WTC11 (cell line): ENCODE measurements at places on chromosomes 16 and 17.

DNA sequence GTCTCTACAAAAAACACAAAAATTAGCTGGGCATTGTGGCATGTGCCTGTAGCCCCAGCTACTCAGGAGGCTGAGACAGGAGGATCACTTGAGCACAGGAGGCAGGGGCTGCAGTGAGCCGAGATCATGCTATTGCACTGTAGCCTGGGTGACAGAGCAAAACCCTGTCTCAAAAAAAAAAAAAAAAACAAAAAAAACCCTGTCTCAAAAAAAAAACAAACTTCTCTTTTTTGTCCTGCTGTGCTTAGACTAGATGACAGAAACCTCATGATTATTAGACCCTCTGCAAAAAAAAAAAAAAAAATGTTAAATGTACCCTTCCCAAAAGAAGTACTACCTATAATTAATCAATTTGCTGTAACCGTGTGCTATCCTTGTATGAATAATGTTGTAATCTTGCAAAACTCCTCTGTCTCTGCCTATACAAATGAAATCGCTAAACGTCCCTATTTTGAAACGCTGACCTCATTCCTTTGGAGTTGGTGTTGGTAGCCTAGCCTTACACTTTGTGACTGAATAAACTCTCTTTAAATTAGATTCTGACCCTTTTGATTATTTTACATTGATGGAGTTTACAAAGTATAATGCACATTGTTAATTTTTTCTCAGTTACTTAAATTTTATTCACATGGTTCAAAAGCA, 13.6 kb upstream of the DHRS7B start:
- no peak for DNase-seq

DNA sequence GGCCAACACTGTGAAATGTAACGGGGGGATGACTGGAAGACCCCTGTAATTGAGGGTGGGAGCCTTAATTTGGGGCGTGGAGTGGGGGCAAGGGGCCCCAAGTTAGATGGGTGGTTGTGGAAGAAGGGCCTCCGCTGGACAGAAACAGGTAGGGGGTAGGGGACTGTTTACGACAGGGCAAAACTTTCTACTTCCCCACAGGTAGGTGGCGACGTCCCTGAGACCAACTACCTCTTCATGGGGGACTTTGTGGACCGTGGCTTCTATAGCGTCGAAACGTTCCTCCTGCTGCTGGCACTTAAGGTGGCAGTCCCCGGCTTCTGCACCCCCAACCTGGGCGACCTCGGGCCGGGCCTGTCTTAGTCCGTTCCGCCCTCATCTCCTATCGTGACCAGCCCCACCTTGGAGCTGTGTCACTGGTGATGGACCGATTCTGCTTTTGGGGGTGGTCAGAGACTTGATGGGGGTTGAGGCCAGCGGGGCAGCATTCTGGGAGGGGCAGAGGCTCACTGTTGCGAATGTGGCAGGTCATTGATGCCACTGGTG, 6.8 kb downstream of the PPP4C start:
- no peak for DNase-seq

DNA sequence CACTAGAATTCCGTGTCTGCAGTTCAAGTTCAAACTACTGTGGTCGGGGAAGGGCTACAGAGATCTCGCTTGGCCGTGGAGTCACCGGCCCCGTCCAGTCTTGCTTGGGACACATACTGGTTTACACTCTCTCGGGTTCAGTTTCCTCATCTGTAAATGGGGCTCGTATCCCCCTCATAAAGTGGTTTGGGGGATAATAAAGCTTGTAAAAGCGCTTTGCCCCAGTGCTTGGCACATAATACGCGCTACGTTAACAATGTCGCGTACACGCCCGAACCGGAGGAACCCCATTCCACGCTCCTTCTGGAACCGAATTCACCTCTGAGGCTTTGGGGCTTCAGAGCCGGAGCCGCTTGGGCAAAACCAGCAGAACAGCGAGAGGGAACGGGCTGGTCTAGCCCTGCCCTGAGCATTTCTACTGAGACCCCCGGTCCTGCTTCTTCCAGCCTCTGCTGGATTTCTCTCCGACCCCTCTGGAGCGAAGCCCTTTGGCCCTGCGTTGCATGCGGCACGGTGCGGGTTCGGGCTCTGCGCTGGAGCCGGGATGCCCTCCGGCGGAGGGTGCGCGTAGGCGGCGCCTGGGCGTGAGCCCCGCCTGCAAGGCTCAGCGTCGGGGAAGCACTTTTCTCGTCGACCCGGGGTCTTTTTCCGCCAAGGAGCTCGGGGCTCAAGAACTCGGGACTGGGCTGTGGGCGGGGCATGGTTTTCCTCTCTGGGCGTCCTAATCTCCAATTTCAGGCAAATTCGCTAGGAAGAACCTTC, 26.1 kb upstream of the HOXB13 start:
- DNase-seq = peak; percentile 79

DNA sequence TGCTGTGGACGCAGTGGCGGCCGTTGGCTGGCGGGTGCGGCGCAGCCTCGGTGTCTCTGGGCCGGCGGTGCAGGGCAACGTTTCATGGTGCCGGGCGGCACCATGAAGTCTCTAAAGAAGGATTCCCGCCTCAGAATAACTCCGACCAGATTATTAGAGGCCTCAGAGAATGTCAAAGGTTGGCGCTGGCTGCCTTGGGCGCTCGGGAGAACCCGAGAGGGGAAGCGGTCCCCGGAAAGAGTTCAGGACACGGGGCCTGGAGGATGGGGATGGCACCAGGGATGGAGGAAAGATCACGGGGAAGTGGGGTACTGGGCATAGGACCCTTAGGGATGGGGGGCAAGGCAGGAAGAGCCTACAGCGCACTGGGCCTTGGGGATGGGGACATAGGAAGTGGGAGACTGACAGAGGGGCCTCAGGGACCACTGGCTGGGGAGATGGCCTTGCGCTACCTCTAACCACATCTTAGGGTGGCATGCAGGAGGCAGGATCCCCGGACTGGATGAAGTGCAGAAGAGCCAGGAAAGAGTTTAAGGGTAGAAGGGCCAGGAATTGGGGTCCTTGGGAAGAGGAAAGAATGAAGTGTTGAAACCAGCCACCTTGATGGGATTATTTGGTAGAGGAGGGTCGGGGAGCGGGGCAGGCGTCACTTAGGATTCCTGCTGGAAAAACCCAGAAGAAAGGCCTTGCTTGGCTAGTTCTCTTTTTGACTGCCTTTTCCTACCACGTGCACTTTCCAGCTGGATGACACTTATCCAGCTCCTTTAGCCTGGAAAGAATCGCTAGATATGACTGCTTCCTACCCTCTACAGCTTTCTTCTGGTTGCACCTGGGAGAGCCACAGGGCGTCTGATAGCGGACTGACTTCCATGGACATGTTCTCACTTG, 578 bp downstream of the MYCBPAP start:
- DNase-seq = no peak

DNA sequence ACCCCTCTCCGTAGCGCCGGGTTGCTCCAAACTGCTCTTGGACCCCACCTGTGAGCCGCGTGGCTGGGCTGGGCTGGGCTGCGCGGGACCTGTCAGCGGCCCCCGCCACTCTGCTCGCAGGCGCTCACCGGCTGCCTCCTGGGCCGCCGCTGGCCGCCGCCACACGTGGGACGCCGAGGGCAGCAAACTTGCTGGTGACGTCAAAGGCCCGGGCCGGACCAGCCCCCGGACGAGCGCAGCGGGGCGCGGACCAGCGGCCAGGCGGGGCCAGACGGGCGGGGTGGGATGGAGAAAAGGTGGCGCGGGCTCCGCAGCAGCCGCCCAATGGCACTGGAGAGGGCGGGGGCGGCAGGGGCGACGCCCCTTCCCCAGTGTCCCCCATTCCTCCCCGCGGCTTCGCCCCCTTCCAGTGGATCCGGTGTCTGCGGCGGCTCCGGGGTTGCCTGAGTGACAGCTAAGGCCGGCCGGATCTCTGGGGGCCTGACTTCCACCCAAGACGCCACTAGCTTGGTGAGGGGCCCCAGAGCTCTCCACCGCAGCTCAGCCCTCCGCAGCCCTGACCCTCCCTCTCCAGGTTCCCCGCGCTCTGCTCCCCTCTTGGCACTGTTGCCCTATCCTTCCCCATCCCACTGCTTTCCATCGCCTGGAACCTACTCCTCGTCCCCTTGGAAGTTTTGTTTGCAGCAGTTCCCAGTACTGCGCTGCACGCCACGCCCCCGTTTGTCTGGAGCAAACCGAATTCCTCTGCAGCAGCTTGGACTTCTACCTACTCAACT, at the start of gene HS3ST3A1:
TSS of gene HS3ST3A1 (minus strand) at position 154 of the 776 bp plus-strand sequence. CDS start 800 bp downstream, outside the sequence.
- peak; percentile 85 for DNase-seq

- no peak for DNase-seq
Measured at GRCh38 chr16:78462288-78463208, 363.1 kb downstream of the WWOX start.

- DNase-seq = no peak
Measured at GRCh38 chr16:48277158-48277557, 29.8 kb upstream of the ABCC11 start.

GRCh38 chr17:48628649-48629410, 2.7 kb upstream of the HOXB9 start:
- DNase-seq = no peak

DNA sequence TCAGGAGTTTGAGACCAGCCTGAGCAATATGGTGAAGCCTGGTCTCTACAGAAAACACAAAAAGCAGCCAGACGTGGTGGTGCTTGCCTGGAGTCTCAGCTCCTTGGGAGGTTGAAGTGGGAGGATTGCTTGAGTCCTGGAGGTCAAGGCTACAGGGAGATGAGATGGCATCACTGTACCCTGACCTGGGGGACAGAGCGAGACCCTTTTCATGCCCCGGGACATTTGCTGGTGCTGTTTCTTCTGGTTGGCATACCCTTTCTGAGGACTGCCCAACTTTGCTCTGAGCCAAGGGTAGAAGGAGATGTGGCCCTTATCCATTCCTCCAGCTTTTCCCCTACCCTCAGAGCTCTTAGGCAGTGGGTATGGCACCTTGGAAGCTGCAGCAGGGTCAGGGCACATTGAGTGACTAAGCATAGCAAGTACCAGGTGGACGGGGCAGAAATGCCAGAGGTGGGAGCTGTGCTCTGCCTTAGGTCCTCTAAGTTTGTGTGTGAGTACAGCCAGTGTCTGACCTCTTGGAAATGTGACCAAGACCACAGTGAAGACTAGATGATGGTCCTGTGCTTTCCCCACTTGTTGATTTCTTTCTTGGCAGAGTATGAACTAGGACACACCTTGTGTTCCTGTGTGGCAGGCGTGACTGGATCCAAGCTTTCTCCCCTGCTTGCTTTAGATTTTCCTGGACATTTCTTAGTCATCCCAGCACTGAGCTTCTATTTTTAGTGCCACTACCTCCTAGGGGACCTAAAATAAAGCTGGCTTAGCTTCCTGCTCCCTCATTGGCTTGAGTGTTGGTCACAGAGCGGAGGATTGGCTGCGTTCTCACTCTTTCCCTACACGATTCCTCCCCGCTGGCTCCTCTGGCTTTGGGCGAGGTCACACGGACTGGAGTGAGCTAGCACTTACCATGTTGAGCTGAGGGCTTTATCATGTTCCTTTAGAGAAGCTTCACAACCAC, 9.9 kb upstream of the EDC4 start:
- DNase-seq = no peak

DNA sequence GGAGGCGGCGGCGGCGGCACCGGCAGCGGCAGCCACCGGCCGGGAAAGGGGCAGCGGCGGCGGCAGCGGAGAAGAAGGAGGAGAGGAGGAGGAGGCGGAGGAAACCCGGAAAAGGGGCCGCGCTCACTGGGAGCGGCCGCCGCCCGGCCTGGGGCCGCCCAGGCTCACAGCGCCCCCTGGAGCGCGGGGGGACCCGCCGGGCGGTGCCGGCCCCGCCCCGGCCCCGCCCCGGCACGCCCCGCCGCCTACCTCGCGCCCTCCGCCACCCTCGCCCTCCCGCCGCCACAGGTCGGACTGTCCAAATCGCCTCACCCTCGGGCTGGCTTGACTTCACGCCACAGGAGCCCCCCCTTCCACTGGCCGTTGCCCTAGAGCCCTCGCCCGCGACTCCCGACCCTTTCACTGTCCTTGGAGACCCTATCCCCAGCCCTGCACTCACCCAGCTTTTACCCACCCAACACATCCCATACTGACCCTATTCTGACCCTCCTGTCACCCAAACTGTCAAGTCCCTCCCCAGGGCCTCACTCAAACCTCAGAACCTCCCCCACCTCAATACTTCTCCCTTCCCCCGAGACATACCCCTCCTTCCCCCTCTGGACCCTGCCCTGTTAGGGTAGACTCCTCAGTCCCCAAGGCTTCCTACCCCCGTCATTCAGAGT, at the start of gene CSNK2A2:
TSS of gene CSNK2A2 (minus strand) at position 85 of the 662 bp plus-strand sequence. CDS start 370 bp downstream, outside the sequence.
- peak; percentile 54 for DNase-seq

DNA sequence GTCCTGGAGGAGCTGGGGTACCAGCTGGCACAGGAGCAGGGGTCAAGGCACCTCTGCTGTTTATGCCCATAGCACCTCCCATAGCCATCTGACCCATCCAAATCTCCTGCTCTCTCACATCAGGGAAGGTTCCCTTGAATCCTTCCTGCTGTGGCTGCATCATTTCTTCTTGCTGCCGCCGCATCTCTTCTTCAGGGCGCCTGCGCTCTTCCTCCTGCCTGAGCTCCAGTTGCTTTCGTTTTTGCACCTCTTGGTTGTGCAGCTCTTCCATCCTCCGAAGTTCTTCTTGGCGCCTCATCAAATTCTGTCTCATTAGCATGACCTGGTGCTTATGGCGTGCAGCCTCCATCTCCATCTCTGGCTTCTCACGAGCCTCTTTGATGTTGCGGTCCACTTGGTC, 2.0 kb upstream of the NOB1 start:
- no peak for DNase-seq

DNA sequence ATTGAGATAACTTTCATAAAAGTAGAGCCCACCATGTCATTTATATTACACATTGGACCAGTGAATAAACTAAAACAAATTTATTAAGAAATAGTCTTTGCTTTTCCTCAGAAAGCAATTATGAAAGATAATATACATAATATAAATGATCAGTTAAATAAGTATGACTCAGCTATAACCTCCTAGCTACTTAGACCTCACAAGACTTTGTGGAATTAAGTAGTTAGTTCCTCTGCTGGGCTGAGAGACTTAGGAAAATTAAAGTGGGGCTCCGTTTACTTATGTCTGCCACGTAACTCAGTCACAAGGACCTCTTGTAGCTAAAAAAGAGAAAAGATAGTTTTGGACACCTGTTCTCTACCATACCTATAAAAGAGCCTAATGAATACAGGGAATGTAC, 76.9 kb downstream of the MRTFB start:
- DNase-seq = no peak
